ENCODE measurements at places on chromosomes 6 and 20.

DNA sequence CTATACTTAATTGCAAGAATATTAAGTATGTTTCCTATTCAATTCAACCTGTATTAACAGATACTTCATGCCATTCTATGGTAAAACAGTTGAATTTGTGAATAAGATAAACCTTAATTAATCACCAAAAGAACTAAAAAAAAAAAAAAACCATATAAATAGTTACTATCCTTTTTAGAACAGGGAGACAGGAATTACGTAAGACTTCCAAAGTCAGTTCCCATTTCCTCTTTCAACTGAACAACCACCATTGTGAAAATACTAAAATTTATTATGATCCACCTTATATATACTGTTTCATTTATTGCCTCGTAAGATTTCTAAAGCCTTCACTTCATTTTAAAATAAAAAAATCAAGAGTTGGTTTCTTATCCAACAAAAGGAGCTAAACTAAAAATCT lies 9.4 kb downstream of the CCNC start:
- H3K36me3 ChIP-seq: peaks cover 45% of the 10 kb centered on the region
- no peak overlapping the region for H3K4me3 ChIP-seq
- H3K27ac ChIP-seq: no peak overlapping the region

DNA sequence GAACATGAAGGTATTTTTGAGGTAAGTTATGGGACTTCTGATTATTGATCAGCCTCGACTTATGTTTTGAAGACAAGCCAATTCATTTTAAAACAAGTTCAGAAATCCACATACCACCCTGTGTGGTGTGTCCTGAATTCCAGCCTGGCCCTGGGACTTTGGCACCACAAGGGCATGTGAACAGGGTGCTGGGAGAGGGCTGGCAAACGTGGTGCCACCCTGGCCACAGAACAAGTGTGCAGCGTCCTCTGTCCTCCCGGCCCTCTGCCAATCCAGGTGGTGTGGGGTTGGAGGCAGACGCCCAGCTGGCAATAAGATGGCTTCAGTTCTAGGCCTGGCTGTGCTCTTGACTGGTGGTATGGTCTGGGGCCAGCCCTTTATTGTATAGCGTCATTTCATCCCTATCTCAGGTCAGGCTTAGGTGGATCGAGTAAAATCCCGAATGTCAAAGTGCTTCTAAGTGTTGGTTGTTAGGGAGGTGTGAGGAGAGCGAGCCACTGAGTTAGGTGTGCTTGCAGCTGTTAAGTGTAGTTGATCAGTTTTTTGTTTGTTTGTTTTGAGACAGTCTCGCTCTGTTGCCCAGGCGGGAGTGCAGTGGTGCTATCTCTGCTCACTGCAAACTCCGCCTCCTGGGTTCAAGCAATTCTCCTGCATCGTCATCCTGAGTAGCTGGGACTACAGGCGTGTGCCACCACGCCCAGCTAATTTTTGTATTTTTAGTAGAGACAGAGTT lies 84.2 kb downstream of the RNF144B start:
- no peak overlapping the region for H3K27ac ChIP-seq
- no peaks in the 10 kb centered on the region for H3K27me3 ChIP-seq
- no peak overlapping the region for H3K4me3 ChIP-seq

GRCh38 chr6:6781172-6781872 lies 192.8 kb downstream of the LY86 start:
- no peaks in the 10 kb centered on the region for H3K4me1 ChIP-seq
- H3K27me3 ChIP-seq: no peaks in the 10 kb centered on the region
- DNase-seq: peak; percentile 74
- H3K4me3 ChIP-seq: no peak overlapping the region

GRCh38 chr6:129186988-129187387 lies 304.1 kb downstream of the LAMA2 start:
- H3K4me3 ChIP-seq: no peak overlapping the region
- H3K4me1 ChIP-seq: no peaks in the 10 kb centered on the region
- no peak overlapping the region for H3K27ac ChIP-seq
- no peak for DNase-seq
- H3K27me3 ChIP-seq: no peaks in the 10 kb centered on the region

DNA sequence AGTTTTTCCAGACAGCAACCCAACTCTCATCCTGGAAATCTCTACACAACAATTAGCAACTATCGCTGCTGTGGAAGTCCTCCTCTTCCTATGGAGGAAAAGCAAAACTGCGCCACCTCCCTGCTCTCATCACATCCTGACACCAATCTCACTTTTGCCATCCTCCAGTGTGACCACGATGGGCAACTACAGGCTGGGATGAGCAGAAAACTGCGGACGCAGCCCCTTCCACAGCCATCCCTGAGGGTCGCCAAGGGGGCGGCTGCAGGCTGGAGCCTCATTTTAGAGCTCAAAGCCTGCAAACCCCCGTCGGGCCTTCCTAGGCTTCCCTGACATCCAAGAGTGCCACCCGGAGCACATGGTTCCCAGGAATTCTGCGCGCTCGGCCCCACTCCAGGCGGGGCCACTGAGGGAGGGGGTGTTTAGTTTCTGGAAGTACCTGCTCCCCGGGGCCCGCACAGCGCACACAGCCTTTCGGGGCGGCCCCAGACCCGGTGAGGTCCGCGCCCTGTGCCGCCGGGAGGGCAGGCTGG lies 1.2 kb downstream of the TCFL5 start:
- peak overlapping the region; percentile 5 for H3K4me3 ChIP-seq
- no peak overlapping the region for H3K27ac ChIP-seq
- H3K27me3 ChIP-seq: peaks cover 12% of the 10 kb centered on the region
- no peak for DNase-seq

DNA sequence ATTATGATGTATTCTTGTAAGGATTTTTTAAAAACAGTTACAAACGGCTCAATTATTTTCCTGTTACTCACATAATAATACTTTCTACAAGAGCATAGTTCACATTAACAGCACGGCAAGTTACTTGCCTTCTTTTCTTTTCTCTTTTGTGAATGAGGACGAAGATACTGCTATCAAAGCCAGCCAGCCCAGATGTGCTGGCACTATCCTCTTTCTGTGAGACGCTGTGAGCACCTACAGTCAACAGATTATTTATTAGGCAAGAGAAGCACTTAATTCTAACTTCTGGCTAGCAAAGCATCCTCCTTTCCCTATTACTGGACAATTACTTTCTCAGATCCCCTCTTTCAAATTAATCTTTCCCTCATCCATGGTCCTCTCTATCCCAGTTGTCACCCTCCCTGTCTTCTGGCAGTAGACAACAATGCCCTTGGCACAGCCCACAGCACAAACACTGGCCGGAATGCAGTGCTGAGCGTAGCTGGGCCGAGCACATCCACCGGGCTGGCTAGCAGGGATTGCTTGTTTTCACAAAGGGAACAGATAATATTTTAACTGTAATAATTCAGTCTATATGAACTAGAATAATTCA lies 262.1 kb downstream of the FOXC1 start:
- no peak overlapping the region for H3K4me3 ChIP-seq
- H3K36me3 ChIP-seq: no peaks in the 10 kb centered on the region
- H3K27me3 ChIP-seq: no peaks in the 10 kb centered on the region
- no peak overlapping the region for H3K27ac ChIP-seq
- no peak for DNase-seq
- no peaks in the 10 kb centered on the region for H3K4me1 ChIP-seq

DNA sequence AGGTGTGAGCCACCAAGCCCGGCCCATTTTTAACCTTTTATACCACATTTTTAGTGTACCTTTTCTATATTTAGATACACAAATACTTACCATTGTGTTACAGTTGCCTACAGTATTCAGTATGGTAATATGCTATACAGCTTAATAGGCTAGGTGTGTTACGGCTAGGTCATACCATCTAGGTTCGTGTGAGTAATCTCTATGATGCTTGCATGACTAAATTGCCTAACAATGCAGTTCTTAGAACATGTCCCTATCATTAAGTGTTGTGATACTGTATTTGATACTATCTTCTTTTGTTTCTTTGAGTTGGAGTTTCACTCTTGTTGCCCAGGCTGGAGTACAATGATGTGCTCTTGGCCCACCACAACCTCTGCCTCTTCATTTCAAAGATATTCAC lies 387.7 kb upstream of the SASH1 start:
- H3K4me3 ChIP-seq: no peak overlapping the region
- peaks cover 14% of the 10 kb centered on the region for H3K4me1 ChIP-seq
- no peaks in the 10 kb centered on the region for H3K27me3 ChIP-seq
- H3K27ac ChIP-seq: no peak overlapping the region

DNA sequence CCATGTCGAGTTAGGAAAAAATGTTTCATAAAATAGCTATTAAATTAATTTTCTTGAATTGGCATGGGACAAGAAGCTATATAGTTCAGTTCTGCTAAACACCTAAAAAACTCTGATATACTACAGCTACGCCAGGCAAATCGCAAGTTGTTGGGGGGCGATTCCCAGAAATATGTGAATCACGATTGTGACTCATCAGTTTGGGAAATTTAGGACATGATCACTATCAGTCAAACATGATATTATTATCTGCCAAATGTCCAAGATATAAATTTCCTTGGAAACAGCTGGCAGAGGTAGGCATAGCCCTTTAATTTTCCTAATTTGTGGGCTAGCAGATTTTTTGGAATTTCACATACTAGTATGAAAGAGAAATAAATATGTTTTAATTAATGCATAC lies 123.6 kb downstream of the ATXN1 start:
- H3K36me3 ChIP-seq: no peaks in the 10 kb centered on the region
- H3K4me3 ChIP-seq: no peak overlapping the region

DNA sequence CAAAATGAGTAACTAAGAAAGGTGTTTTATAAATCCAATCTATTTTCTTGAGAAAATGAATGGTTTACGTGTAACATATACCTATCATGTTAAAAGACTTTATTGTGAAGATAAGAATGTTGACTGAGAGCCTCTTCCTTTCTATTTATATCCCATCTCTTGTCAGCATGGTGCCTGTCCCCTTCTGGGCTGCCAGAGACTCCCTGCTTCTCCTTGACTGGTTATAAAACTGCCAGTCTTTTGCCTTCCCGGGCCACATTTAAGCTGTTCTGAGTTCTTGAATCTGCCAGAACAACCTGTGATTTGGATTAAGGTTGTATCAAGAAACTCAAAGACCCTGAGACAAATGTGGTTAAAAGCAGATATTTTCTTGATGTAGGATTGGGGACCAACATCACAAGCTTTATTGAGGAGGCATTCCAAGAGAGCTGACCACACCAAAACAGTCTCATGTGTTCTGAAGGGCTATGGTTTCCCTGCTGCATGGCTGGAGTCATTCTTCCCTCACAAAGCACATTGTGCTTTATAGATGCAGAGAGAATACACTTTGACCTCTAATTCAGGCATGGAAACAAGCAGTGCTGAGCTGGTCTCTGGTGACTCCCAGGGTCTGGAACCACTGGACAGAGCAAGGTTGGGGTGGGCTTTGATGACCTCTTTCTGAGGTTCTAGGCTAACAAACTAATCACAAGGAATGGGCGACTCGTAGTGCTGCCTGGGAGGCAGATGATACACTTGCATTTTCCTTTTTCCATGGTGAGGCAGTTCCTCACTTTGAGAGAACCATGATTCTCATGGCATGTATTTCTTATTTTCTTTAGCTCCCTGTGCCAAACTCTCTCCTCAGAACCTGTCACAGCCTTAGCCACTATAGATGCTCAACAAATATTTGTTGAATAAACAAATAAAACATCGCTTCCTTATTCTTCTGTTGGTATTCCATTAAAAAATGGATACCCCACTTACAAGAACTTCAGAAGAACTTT lies 205.0 kb upstream of the PREP start:
- peak overlapping the region; percentile 49 for H3K27ac ChIP-seq
- H3K36me3 ChIP-seq: no peaks in the 10 kb centered on the region
- no peaks in the 10 kb centered on the region for H3K27me3 ChIP-seq
- H3K4me1 ChIP-seq: no peaks in the 10 kb centered on the region

DNA sequence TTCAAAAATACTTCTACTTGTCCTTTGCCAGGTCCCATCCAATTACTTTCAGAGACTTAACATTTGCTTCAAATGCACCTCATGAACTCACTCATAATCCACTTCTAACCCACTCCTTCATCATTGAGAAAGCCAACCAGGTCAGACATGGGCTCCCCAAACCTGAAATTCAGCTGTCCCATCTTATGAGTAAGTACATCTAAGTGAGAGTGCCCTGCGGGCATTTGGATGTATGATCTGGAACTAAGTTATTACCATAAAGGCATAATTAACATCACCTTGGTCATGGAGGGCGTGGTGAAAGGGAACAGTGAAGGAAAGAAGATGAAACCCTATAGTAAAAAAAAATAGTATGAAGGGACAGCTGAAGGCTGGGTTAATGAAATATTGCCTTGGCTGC lies 896.8 kb downstream of the C6orf118 start:
- no peaks in the 10 kb centered on the region for H3K4me1 ChIP-seq
- no peak for DNase-seq
- H3K27me3 ChIP-seq: no peaks in the 10 kb centered on the region
- H3K36me3 ChIP-seq: no peaks in the 10 kb centered on the region
- H3K27ac ChIP-seq: no peak overlapping the region

DNA sequence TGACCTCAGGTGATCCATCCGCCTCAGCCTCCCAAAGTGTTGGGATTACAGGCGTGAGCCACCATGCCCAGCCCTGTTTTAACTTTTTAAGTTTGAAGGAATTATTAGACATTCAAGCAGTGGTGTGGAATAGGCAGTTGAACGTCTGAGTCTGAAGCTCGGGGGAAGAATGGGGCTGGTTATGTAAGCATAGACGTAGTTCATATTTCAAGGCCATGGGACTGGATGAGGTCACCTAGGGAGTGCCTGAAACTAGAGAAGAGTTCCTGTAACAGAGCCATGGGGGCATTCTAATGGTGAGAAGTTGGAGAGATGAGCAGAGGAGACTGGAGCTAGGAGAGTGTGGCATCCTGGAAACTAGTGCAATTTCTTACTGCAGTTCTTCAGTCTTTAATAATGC lies 6.4 kb downstream of the CDKAL1 start:
- H3K4me1 ChIP-seq: no peaks in the 10 kb centered on the region
- H3K4me3 ChIP-seq: no peak overlapping the region
- H3K27ac ChIP-seq: no peak overlapping the region
- H3K36me3 ChIP-seq: peaks cover 8% of the 10 kb centered on the region
- H3K27me3 ChIP-seq: no peaks in the 10 kb centered on the region

- H3K27me3 ChIP-seq: peaks cover 19% of the 10 kb centered on the region
- DNase-seq: no peak
- no peak overlapping the region for H3K4me3 ChIP-seq
- H3K4me1 ChIP-seq: no peaks in the 10 kb centered on the region
Observed at GRCh38 chr20:17457588-17458190, 73.5 kb downstream of the BFSP1 start.

DNA sequence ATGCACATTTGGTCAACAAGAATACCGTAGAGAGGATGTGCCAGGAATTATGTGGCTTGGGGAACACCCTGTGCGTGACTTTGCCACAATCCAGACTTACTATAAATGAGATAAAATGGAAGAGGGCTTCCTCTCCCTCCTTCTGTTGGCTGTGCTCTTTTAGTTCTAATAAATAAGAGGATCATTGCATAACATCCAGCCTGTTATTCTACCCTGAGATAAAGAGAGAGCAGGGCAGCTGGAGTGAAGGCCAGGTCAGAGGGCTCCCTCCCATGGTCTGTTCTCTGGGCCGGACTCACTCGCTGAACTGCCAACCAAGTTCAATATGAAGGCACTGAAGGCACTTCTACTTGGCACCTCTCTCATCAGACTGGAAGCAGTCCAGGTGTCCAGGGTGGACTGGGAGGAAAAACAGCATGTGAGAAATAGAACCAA lies 91.7 kb downstream of the MTFR2 start:
- DNase-seq: peak; percentile 21
- H3K4me1 ChIP-seq: no peaks in the 10 kb centered on the region
- no peaks in the 10 kb centered on the region for H3K36me3 ChIP-seq
- H3K27me3 ChIP-seq: no peaks in the 10 kb centered on the region
- no peak overlapping the region for H3K4me3 ChIP-seq
